ENCODE measurements at places on chromosomes 12 and 14.

GRCh38 chr12:113476176-113476986, 4.7 kb upstream of the LHX5 start:
- DNase-seq, result no peak

GRCh38 chr12:85552461-85552860, 272.4 kb downstream of the ALX1 start:
- no peak for DNase-seq

- DNase-seq, result no peak
Observed at GRCh38 chr12:5000204-5000603, 43.5 kb upstream of the KCNA5 start.

- DNase-seq, result no peak
Observed at GRCh38 chr14:103052407-103052806, 4.9 kb downstream of the CDC42BPB start.

GRCh38 chr14:29444805-29445204, 482.8 kb downstream of the PRKD1 start:
- no peak for DNase-seq

GRCh38 chr14:65650826-65651225, 238.3 kb downstream of the FUT8 start:
- no peak for DNase-seq

DNA sequence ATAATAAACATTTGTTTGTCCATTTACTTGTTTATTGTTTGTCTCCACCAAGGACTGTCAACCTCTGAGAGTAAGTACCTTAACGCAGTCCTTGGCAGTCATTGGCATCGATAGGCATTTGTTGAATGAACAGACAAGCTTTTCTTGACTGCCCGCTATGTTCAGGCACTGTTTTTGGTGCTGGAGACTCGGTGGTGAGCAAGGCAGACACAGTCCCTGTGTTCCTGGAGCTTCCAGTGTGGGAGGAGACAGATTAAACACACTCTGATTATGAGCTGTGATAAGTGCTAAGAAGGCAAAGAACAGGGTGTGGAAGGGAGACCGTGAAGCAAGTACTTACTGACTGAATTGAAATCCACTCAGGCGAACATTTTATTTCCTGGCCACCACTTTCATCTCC, 1.2 kb downstream of the ATP6V0A2 start:
- DNase-seq, result no peak

DNA sequence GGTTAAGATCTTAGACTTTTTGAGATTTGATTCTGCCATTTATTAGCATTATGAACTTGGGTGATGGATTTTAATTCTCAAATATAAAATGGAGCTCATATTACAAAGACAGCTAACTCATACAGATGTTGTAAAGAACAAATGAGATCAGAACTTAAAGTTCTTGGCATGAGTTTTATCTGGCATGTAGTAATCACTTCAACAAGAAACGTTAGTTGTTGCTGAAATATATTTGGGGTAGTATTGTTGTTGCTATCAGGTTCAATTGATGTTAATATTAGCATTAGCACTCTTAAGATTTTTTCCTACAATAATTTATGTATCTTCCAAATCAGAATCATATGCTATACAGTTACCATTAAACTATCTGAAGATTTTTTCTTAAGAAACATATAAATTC, 71.0 kb downstream of the SLC6A15 start:
- no peak for DNase-seq

- no peak for DNase-seq
Observed at GRCh38 chr14:50028458-50028857, 87.9 kb downstream of the VCPKMT start.
